NCI-H1417 (cell line): ENCODE measurements at places on chromosomes 3 and 15.
A peak's percentile ranks its signal among the peaks of the same experiment; 100 is the strongest.

DNA sequence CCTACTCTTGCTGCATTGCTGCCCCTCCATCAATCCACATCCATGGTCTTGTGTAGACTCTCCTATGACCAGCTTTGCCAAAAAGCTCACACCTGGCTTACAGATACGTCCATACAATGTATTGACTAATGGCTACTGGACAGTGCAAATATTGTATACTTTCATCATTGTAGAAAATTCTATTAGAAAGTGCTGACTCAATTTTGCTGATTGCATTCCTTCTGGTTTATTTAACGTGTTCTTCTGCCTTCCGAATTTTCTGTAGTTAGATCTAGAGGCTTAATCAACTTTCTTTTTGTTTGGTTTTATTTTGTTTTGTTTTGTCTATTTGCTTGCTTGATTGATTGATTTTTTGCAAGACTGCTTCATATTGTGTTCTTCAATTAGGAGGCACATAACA, 29.8 kb upstream of the CNOT10 start:
- no peak for DNase-seq

DNA sequence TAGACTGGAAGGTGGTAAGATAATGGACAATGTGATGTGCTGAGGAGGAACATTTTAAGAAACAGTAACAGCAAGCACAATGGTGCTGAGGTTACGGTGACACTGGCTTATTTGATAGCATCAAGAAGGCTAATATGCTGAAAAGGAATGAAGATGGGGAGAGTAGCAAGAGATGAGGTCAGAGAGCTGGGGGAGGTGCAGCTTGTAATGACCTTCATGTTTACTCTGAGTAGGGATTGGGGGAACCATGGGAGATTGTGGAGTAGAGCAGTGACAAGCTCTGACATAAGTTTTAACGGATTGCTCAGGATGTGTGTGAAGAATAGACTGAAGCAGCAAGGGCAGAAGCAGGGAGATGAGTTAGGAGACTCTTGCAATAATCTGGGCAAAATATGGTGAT, 56.7 kb downstream of the DGKG start:
- DNase-seq = no peak

DNA sequence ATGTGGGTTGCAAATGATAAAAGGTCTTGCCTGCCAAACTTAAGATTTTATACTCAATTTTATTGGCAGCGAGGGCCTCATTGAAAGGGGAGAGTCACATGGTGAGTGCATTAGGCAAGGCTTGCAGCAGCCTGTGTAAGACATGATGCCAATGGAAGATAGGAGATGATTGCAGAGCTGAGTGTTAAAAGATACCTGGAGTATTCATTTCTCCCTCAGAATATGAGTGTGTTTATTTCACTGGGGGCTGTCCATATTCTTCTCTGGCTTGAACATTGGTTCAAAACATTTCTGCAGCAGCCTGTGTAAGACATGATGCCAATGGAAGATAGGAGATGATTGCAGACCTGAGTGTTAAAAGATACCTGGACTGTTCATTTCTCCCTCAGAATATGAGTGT, 165.2 kb upstream of the NUDT16 start:
- DNase-seq = no peak

- no peak for DNase-seq
Observed at GRCh38 chr3:178329936-178330335, 206.3 kb upstream of the KCNMB2 start.

GRCh38 chr3:38386992-38387750, 40.6 kb downstream of the XYLB start:
- DNase-seq = no peak

DNA sequence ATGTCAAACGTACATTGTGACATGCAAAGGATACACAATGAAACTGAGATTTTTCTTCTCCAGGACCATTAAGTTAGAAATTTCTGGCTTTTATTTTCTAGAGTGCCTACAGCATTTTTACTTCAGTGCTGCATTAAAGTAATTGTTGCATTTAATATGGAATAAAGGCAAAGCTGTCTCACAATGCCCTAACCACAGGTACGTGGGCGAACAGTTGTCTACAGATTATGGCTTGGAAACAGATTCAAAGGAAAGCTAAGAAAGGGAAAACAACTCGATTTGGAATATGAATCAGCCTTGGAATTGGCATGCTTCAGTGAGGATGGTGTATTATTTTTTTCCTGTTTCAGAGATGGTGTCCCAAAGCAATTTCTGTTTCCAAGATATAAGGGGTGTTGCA, 79.1 kb upstream of the TUSC7 start:
- DNase-seq = no peak

- peak; percentile 7 for DNase-seq
Observed at GRCh38 chr3:136860541-136860940, 1.5 kb upstream of the NCK1 start.

DNA sequence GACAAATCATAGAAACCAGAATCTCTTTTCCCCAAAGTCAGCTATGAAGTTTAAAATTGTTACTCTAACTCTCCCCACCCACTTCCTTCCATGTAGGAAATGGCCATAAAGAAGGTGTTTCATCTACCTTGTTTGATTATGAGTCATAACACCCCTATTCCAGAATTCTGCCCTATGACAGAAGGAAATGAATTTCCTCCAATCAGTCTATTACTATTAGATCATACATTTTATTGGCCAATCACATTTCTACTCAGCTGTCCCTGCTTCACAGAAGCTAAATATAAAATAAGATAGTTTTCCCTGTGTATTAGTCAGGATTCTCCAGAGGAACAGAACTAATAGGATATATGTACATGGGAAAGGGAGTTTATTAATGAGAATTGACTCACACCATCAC, 102.1 kb downstream of the TGFBR2 start:
- no peak for DNase-seq

DNA sequence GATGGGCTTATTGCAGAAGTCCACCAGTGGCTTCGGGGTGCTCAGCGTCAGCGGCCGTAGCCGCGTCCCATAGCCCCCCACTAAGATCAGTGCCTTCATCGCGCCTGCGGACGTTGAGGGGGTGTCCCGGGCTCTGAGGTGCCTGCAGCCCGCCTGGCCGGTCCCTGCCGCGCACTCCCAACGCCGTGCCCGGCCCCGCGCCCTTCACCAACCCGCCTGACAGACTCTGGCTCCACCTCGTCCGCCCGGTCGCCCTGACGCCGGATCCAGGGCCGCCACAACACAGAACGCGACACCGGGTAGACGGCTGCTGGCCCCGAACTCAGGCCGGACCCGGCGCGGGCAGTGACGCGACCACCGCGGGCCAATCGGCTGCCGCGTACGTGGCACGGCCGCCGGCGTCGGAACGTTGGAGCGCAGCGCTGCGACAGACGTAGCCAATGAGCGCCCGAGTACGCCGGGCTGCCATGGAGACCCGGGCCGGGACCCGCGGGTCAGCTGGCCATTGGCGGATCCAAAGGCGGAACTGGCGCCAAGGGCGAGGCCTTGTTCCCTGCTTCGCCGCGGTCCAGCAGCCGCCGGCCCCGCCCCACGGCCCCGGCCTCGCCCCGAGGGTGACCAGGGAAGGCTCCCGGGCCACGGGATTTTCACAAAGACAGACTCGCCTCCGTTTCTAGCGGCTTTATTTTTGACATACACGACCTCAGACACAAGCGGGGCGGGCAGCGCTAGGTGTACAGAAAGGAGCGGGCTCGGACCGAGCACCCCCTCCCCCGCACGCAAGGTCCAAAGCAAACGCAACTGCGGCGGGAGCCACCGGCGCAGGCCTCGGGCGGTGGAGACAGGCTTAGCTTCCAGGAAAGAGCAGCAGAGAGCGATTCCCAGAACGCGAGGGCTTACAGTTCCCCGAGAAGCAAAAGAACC, at the start of gene GMPPB:
TSS of gene GMPPB (minus strand) at position 324 of the 924 bp plus-strand sequence. CDS start at position 99, 225 bp downstream.
- peak; percentile 90 for DNase-seq

DNA sequence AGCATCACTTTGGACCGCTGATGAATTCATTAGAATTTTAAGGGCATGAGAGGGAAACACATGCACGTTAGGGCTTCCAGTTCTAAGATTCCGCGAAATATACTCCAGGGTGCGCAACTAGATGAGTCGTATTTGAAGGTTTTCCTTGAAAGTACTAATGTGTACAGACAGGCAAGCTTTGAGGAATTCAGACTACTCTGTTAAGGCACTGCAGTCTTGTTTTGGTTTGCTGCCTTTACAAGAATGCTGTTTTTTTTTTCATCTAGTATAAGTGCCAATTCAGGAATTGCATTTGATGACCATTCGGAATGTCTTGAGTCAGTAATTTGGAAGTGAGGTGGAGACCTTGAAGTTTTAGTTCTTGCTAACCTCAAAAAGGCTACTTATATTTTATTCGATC, 19.1 kb downstream of the TRNT1 start:
- DNase-seq = no peak

- DNase-seq = no peak
Observed at GRCh38 chr3:45249391-45249790, 23.3 kb upstream of the TMEM158 start.

DNA sequence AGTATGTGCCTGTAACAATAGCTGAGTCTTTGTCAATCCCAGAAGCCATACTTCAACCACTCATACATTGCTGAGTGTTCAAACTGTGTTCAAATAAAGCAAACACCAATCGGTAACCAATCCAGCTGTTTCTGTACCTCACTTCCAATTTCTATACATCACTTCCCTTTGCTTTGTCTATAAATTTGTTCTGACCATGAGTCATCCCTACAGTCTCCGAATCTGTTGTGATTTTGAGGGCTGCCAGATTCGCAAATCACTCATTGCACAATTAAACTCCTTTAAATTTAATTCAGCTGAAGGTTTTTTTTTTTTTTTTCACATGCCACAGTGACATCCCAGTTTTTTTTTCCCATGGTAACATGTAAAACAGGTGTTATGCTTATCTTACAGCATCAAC, 870.3 kb downstream of the NAALADL2 start:
- DNase-seq = no peak

GRCh38 chr15:63902671-63903035, 68.9 kb upstream of the HERC1 start:
- DNase-seq = no peak
